Sigmoid colon (tissue), 7 donors: ENCODE measurements at places on chromosomes 7 and 10. TPM values are rescaled to one million over a fixed set of nuclear protein-coding genes. Genes with fewer than 3 reads are reported as not detected.
A peak's percentile ranks its signal among the peaks of the same experiment; 100 is the strongest.

GRCh38 chr7:139876622-139877283 lies 47.7 kb downstream of the TBXAS1 start:
- no peak for DNase-seq

- no peak for DNase-seq
These were observed 82.9 kb downstream of the KIAA1549 start for GRCh38 chr7:138898255-138898654.

DNA sequence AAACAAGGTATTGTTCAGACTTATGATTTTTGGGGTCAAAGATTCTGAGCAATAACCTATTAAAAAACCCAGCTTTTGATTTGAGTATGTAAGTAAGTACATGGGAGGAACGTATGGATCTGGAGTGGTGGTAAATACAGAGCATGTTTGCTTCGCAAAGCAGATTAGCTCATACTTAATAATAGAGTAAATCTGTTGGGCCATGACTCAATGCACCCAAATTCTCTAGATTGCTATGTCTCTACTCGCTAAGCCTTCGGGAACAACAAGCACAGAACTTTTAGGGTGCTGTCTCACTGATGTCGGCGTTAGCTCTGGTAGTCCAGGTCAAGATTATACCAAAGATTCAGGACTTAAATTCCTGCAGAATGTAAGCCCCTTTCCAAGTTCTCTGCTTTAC lies 807 bp upstream of the MINPP1 start:
- DNase-seq = no peak

DNA sequence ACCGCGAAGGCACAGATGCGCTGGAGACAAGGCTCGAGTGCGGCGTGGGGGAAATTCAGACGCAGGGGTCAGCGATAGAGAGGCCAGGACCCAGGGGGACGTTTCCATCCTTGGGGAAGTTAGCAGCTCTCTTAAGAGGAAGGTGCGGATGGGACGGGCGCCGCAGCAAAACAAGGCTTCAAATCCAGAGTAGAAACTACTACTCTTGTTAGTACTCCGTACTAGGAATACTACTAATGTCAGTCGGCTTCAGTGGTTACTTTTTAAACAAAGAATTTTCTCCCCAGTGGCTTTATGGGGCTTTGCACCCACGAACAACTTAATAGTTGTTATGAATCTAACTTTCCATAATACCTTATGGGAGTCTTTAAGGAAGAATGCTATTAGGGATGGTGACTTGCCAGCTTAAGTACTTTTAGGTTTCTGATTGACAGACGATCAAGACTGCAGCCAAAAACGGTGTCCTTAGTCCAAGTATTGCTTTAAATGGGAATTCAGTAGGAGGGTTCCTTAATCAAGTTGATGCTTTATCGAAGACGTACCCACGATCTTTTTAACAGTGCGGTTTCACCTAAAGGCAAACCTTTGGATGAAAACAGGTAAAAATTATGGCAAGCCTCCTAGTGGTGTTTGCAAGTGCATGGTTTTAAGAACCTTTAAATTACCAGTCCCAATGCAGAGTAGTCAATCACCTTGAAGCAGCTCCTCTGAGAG lies 812 bp upstream of the IDE start:
- DNase-seq = no peak

- no peak for DNase-seq
These were observed 189.5 kb upstream of the MINDY3 start for GRCh38 chr10:16049782-16050181.

GRCh38 chr7:151774951-151775350 lies 102.0 kb downstream of the PRKAG2 start:
- DNase-seq = peak; percentile 44

DNA sequence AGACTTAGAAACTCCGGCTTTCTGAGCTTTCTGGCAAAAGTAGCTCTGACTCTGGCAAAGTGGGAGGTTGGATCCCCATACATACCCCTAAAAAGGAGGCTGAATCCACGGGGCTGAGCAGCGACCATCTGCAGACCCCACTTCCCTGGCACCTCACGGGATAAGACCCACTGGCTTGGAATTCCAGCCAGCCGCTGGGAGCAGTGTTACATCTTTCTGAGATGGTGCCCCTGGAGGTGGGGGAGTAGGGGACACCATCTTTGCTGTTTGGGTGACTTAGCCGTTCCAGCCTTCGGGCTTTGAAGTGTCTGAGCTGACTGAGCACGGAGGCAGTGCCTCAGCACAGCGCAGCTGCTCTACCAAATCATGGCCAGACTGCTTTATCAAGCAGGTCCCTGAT lies 45.0 kb upstream of the GRM3 start:
- no peak for DNase-seq

DNA sequence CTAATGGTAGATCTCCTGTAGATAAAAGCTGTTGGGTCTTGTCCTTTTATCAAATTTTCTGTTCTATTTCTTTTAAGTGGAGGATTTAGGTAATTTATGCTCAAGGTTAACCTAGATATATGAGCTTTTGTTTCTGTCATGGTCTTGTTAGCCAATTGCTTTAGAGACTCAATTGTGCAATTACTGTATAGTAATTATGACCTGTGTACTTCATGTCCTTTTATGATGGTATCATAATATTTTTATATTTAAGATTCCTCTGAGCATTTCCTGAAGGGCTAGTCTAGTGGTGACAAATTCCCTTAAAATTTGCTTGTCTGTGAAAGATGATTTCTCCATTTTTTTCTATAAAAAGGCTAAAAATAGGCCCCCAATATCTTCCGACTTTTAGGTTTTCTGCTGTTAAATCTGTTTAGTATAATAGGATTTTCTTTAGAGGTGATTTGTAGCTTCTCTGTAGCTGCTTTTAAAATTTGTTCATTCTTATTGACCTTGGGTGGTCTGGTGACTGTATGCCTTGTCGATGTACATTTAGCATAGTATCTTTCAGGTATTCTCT lies 5.4 kb upstream of the AKR1C3 start:
- DNase-seq = no peak

GRCh38 chr10:88315755-88316154 lies 267.4 kb downstream of the RNLS start:
- no peak for DNase-seq

DNA sequence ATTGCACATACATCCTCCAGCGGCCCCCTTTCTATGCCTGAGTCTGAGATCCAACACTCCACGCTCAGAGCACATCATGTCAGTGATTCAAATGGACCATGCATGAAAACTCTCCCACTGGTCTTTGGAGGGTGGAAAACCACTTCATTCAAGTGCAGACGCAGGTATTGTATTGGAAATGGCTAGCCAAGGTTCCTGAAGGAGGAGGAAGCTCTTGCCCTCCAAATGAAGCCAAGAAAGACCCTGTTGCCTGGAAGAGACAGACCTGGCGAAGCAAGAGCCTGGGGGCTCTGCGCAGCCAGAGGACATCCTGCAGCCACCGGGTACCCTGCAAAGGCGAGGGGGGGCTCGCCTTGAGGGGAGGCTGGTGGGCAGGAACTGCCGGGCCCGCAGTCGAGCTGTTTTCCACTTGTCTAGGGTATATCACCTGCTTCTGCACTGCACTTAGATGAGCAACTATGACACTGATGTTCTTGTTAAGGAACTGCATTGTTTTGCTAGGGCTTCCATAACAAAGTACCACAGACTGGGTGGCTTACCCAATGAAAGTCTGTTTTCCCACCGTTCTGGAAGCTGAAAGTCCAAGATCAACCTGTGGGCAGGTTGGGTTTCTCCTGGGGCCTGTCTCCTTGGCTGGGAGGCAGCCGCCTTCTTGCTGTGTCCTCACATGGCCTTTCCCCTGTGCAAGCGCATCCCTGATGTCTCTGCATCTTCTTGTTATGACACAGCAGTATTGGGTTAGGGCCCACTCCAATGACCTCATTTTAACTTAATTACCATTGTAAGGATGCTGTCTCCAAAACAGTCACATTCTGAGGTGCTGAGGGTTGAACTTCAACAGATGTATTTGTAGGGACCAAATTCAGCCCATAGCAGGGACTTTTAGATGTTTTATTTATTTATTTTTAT lies 233.4 kb downstream of the ARHGAP12 start:
- DNase-seq = no peak

DNA sequence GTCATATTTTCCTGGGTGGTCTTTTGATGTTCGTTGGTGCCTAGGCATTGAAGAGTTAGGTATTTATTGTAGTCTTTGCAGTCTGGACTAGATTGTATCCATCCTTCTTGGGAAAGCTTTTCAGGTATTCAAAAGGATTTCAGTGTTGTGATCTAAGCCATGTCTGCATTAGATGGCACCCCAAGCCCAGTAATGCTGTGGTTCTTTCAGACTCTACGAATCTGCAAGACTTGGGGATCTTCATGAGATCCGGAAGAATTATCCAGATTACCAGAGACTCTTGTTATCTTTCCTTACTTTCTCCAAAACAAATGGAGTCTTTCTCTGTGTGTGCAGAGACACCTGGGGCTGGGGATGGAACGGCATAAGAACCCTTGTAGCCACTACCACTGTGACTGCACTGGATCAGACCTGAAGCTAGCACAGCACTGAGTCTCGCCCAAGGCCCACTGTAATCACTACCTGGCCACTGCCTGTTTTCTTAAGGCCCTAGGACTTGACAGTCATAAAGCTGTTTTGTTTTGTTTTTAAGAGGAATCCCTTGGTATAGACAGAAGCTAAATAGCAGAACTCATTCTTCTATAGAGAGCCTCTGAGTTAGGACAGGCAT lies 75.5 kb downstream of the MARCHF5 start:
- no peak for DNase-seq

DNA sequence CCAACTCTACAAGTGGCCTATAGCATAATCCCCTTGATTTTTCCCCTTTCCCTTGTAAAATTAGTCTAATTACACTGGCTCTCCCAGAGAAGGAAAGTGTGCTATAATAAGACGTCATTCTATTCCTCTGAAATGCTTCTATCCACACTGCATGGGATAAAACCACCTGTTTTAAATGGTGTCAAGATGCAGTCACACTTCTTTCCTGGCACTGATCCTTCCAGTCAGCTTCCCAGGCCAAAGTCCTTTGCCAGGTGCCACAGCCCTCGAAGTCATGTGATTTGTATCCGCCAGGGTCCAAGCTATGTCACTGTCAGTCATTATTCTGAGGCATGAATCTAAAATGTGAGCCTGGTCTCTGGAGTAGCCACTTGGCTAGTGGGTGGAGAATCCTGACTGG lies 169.0 kb upstream of the KIAA1217 start:
- DNase-seq = no peak

DNA sequence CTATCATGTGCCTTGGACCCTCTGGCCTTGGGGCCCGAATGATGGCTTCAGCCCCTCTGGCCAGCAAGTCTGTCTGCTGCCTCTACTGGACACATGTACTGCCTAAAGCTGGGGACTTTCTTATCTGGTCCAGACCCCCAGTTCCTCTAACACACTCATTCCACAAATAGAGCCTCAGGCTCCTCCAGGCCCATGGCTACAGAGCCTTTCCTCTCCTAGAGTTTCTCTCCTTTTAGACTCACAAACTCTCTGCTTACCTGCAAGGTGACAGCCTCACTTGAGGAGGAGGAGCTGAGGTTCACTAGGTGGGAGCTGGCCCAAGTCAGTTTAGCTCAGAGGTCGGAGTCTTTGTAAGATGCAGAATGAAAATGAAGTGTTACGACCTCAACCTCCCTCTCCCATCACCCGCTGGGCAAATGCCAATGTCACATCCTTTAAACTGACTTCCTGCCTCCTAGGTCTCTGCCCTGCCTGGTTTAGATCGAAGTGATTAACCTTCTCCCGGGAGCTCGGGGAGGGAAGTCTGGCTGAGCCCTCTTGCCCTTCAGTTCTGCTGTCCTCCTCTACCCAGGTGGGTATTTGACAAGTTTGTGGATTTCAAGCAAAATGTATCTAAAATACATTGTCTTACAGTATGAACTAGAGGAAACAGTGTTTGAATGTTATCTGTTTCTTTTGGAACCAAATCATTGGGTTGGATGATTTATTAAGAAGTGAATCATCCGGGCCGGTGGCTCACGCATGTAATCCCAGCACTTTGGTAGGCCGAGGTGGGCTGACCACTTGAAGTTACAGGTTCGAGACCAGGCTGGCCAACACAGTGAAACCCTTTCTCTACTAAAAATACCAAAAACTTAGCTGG lies 71.9 kb upstream of the TNS3 start:
- DNase-seq = no peak

DNA sequence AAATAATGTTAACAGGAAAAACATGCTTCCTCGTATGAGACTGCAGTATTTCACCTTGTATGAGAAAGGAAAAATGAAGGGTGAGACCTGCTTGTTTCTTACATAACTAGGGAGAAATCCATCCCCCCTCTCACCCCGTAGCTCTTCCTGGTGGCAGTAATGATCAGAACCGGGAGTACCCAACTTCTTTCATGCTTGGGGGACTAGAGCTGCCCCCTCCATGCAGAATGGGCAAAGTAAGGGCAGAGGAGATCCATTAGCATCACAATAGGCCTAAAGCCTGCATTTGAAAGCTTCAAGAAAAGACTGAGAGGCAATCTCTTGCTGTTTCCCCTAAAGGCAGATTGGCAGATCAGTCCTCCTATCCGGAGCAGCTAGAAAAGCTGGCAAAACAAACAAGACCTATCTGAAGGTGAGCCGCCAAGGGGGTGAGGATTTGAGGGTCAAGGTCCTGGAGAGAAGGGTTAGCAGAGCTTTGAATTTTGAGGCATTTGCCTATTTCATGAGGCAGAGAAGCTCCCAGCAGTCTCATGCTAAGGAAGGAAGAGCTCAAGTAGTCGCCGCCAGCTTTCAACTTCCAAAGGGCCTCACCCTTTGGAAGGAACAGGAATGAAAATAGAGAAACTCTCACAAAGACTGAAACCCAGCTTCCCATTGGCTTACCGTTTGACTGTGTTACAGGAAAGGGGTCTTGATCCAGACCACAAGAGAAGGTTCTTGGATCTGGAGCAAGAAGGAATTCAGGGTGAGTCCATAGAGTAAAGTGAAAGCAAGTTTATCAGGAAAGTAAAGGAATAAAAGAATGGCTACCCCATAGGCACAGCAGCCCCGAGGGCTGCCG lies 36.2 kb downstream of the BAG3 start:
- DNase-seq = no peak

DNA sequence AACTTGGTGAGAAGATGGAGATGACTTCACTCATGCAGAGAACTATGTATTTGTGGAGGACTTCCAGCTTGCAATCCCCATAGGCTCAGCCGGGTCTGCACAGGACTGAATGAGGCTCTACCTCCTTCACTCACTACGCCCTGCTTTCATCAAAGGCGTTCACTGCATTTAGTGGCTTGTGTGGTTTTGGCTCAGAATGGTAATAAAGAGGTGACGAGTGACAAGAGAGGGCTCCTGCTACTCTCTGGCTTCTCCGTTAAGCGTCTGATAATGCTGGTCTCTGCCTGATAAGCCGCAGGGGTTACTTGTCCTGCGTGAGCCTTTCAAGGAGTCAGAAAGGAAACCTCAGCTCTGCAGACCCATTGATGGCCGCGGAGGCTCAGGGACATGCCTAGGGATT lies 343.4 kb downstream of the PRPF18 start:
- DNase-seq = no peak

- DNase-seq = no peak
These were observed 94.7 kb upstream of the PRSS58 start for GRCh38 chr7:142352543-142352942.

DNA sequence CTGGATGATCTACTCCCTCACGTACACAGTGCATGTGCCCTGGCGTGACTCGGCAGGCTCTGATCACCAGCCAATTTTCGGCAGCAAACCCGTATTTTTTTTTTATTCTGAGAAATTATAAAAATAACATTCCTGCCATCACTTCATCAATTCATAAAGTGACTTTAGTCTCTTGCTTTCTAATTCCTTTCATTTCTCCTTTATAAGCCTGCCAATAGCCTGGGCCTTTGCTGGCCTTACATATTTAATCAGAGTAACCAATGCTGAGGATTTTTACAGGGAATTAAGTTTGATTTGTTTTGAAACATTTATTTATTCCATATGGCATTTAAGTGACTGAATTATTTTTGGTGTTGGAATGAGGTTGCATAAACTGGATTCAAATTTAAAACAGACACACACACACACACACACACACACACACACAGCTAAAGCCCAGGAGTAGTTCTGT lies 140.8 kb downstream of the ETV1 start:
- DNase-seq = no peak

Gene TMEM176B
- total RNA-seq = 48.7 TPM
